ENCODE measurements at places on chromosomes 4 and X.
A peak's percentile ranks its signal among the peaks of the same experiment; 100 is the strongest.

- DNase-seq, result no peak
These were observed 1015.1 kb downstream of the RPA4 start for GRCh38 chrX:97898798-97899197.

GRCh38 chr4:4671774-4672349 lies 130.0 kb upstream of the STX18 start:
- DNase-seq, result no peak

- DNase-seq, result no peak
These were observed 16.7 kb downstream of the BLOC1S4 start for GRCh38 chr4:6732441-6733357.

DNA sequence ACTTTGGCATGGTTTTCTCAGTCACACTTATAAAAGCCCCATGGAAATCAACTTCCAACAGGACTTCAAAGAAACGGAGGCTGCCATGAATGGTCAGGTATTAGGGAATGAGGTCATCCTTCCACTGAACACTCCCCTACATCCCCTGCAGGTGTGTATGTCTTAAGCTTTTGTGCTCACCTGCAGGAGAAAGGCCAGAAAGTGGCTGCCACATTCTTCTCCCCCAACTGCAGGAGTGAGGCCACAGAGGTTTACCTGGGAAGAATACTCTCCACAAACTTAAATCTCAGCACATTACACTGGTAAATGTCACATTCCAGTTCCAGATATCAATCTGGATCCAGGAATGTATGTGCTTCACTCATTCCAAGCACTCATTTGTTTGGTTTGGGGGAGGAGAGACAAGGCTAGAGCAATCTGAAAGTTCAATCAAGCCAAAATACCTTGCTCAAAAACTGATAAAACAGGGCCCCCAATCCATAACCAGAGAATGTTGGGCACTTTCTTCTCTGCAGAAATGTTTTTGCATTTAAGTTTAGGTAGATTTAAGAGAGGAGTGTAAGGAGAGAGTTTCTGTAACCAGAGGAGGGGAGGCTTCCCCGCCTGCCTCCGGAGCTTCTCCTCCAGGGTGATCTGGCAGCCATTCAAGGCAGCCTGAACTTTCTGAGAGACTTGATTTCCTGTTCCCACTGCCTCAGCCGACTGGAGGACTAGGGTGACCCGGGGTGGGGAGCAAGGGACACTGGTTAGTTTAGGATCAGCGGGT lies 15.4 kb downstream of the FAM9C start:
- DNase-seq, result no peak

DNA sequence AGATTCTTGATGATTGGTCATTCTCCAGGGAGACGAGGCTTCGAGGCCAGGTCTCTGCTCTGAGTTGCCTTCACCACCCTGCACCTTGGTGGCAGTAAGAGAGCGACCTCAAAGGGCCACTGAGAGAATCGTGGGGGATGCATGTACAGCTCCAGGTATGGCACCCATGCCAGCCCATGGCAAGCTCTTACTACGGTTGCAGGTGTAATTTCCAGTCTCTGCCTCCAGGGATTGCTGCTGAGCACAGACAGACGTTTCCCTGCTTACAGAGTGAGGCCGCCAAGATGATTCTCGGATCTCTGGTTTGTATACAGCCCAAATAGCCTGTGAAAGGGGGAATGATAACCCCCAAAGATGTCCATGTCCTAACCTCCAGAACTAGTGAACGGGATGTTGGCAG lies 16.3 kb upstream of the DRD5 start:
- peak; percentile 12 for DNase-seq

- no peak for DNase-seq
These were observed 274.6 kb downstream of the RPA4 start for GRCh38 chrX:97158269-97158668.

Measured in GM19239 (cell line).